ENCODE measurements at places on chromosomes 4 and X.

DNA sequence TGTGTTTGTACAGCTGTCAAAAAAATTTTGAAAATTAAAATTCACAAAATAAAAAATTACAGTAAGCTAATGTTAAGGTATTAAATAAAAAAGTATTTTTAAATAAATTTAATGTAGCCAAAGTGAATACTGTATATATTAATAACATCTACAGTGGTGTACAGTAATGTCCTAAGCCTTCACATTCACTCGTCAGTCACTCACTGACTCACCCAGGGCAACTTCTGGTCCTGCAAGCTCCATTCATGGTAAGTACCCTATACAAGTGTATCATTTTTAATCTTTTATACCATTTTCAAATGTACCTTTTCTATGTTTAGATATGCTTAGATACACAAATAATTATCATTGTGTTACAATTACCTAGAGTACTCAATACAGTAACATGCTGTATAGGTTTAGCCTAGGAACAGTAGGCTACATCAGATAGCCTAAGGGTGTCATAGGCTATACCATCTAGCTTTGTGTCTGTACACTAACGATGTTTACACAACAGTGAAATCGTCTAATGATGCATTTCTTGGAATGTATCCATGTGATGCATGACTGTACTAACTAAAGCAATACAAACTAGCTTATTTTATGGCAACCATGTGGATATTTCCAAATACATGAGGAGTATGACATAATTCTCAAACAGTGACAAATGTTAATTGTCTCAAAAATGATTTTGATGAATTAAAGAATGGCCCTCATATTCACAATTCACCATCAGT, 13.7 kb downstream of the DDX60 start:
- DNase-seq = peak; percentile 83

- no peak for DNase-seq
These were observed 329.5 kb downstream of the KCTD8 start for GRCh38 chr4:44118971-44119680.

- no peak for DNase-seq
These were observed 2726.8 kb downstream of the PCDH7 start for GRCh38 chr4:33446953-33447352.

GRCh38 chr4:4782969-4783368, 76.5 kb upstream of the MSX1 start:
- DNase-seq = peak; percentile 84

GRCh38 chrX:121858867-121859647, 811.6 kb downstream of the GLUD2 start:
- DNase-seq = no peak

DNA sequence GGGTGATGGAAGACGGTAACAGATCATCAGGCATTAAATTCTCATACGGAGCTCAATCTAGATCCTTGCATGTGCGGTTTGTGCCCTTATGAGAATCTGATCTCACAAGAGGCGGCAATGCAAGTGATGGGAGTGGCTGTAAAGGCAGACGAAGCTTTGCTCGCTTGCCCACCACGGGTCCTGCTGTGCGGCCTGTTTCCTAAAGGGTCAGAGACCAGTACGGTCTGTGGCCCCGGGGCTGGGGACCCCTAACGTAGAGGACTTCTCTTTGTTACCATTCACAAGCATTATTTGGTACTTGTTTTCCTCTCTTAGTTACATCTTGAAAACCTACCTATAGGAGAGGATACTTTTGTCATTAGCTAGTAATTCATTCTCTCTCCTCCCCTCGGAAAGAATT, 221.0 kb downstream of the ADAM29 start:
- DNase-seq = no peak

DNA sequence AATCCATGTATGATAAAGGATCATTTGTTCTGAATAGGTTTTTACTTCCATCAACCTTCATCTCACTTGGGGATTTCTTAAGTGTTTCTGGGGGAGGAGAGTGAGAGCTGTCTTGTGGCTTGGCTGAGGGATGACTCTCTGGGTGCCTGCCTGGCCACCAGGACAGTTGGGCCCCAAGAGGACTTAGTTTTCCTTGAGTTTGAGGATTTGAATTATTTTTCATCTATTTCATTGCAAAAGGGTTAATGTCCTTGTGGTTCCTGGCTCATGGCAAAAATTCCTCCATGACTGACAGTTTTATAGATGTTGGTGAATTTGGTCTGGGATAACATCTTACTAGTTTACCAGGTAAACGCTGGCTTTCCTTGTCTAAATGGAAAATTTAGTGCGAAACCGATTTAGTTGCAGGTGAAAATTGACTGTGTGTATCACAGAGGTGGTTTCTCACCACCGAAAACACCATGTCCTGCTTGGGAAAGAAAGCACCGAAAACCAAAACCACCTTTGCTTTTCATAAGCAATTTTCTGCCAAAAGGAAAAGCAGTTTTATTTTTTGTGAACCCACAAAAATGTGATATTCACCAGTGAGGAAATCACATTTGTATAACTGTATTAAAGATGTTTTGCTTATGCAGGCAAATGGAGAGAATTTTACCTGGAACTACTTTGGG, 331.3 kb upstream of the SFRP2 start:
- no peak for DNase-seq

- no peak for DNase-seq
These were observed 29.3 kb upstream of the CBR4 start for GRCh38 chr4:169039251-169039954.

GRCh38 chr4:40587826-40588225, 41.8 kb downstream of the RBM47 start:
- peak; percentile 58 for DNase-seq

DNA sequence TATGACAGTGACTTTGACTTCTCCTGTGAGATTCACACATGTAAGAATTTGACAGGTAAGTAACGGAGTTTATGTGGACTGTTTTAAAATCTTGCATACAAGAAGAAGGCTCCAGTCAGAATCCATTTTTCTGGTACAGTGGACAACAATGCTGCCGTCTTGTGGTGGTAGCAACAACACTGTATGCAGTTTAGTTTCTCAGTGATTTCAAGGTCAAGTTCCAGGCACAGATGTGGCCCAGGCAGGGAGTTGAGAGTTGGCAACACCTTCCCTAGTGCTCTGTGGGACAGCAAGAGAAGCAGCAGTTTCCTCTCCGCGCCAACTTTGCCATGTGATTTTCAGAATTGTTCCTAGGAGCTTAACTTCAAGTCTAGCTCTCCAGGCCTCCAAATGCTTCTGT, 56.0 kb upstream of the STPG2 start:
- DNase-seq = peak; percentile 3

- peak; percentile 76 for DNase-seq
These were observed 38.2 kb downstream of the FHL1 start for GRCh38 chrX:136185401-136186022.

DNA sequence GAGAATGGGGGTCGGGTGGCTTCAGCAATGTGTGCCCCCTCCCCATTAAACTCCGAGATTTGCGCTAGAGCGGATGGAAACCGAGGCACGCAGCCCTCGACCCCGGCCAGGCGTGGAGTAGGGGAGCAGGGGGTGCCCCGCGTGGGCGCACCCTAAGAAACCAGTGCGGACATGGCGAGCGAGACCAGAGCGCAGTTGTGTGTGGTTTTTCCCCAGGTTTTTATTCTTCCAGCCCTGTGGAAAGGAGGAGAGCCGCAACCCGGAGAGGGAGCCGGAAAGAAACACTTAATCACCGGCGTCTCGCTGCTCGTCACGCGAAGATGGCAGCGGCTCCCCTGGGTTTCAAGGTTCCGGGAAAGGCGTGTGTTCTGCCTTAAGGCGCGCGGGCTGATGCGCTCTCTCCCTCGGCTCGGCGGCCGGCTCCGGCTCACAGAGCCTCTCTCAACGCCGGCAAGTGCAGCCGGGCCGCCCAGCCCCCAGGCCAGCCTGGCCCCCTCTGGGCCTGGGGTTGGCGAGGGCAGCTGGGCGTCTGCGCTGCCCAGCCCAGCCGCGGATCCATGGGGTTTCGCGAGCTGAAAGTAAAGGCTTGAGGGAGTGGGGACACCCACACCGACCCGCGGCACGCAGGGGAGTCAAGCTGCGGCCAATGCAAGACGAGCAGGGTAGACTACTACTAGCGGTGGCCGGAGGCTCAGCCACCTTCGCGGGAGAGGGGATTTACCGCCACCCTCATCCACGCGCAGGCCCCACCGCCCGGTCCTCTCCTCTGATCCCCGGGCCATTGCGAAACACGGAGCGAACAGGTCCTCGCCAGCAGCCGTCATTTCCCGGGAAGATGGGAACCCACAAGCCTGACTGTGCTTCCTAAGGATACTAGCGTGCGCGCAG, 74.0 kb upstream of the BCOR start:
- DNase-seq = peak; percentile 54

DNA sequence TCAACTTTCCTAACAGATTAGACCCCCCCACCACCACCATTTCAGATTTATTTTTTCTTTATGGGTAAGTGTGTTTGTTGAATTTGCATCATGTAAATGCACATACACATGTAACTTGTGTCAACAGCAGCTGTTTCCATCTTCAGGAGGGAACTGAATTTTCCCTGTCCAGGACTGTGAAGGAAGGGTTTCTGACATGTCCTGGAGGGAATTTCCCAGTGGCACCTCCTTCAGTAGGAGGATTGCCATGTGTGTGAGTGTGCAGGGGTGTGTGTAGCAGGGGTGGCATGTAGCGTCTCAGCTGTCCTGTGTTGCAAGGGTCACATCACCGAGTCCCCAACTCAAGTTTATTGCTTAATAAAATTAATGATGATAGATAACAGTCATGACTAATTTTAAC, 19.7 kb downstream of the HERC6 start:
- no peak for DNase-seq

DNA sequence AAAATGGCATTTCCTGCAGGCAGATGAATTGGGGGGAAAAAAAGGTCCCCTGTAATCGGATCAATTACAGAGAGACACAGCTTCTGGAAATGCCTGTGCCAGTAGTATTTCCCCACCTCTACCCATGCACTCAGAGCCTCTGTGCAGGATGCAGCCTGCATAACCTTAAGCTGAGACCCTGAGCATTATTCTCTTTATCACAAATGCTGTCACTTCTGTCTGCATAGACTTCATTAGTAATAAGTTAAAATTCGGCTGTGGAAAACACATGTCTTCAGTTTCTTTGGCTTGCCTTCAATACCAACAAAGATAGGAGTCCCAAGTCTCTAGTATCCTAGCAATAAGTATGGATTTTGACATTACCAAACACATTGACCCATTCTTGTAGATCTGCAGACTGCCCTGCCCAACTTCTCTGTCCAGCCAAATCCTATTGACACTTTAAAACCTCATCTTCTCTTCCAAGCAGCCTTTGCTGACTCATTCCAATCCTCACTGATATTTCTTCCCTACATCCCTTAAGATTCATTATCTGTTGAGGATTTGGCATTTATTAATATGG, 70.8 kb downstream of the LUZP4 start:
- DNase-seq = peak; percentile 34

GRCh38 chrX:37802028-37802427, 22.2 kb downstream of the CYBB start:
- DNase-seq = no peak

- DNase-seq = no peak
These were observed 31.6 kb upstream of the NSG1 start for GRCh38 chr4:4355302-4355701.

DNA sequence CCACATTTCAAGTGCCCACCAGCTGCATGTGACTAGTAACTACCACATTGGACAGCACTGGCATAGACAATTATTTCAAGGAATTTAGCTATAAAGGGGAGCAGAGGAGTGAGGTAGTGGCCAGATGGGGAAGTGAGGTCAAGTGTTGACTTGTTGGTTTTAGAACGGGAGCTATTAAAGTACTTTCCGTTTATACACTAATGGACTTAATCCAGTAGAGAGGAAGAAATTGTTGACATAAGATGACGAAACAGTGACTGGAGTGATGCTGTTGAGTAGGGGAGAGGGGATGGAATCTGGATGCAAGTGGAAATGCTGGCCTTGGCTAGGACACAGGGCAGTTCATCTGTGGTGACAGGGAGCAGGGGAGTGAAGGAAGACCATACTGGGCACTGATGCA, 154.4 kb downstream of the AMMECR1 start:
- peak; percentile 6 for DNase-seq
